A549 (cell line): ENCODE measurements at places on chromosomes 6 and 20.

- DNase-seq: no peak
Observed at GRCh38 chr20:41696428-41696827, 78.3 kb upstream of the CHD6 start.

GRCh38 chr6:165760803-165761185 lies 97.8 kb upstream of the PDE10A start:
- no peak for DNase-seq

GRCh38 chr6:43910638-43911353 lies 140.8 kb downstream of the VEGFA start:
- no peak for DNase-seq

DNA sequence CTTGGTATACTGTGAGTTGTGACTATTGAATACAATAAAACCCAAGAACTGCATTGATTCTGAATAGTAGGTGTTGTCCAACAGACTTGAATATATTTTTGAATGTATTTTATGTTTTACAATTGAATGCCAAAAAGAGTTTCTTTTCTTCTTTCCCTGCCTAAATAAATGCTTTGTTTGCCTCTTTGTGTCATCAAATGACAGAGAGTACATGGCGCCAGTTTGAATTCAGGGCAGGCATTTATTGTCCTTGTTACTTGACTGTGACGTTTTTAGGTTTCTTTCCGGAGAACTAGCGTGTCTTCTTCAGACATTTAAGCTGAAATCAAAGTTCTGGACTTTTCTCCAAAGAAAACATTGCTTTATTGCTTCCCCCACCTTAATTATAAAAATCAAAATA lies 16.6 kb downstream of the KIF3B start:
- DNase-seq: no peak
